Right atrium auricular region (tissue), 2 donors: ENCODE measurements at places on chromosomes 2 and 18.

- H3K27me3 ChIP-seq = no peaks in the 10 kb centered on the region
- DNase-seq = no peak
- peaks cover 10% of the 10 kb centered on the region for H3K4me1 ChIP-seq
- no peaks in the 10 kb centered on the region for H3K36me3 ChIP-seq
- no peak overlapping the region for H3K27ac ChIP-seq
- no peak overlapping the region for H3K4me3 ChIP-seq
Observed at GRCh38 chr2:55146263-55146662, 85.8 kb downstream of the CLHC1 start.

GRCh38 chr2:12856934-12857601, 140.3 kb downstream of the TRIB2 start:
- H3K27me3 ChIP-seq = no peaks in the 10 kb centered on the region
- no peaks in the 10 kb centered on the region for H3K36me3 ChIP-seq
- H3K4me3 ChIP-seq = no peak overlapping the region
- no peaks in the 10 kb centered on the region for H3K4me1 ChIP-seq
- no peak overlapping the region for H3K27ac ChIP-seq

GRCh38 chr2:5689750-5690149, 2.4 kb upstream of the SOX11 start:
- H3K27me3 ChIP-seq = peaks cover 29% of the 10 kb centered on the region
- H3K4me3 ChIP-seq = no peak overlapping the region
- DNase-seq = no peak
- H3K27ac ChIP-seq = no peak overlapping the region

- no peaks in the 10 kb centered on the region for H3K4me1 ChIP-seq
- no peaks in the 10 kb centered on the region for H3K27me3 ChIP-seq
- H3K36me3 ChIP-seq = no peaks in the 10 kb centered on the region
Observed at GRCh38 chr2:205024822-205025518, 479.7 kb downstream of the PARD3B start.

- no peak overlapping the region for H3K4me3 ChIP-seq
- no peaks in the 10 kb centered on the region for H3K36me3 ChIP-seq
- DNase-seq = no peak
- no peaks in the 10 kb centered on the region for H3K27me3 ChIP-seq
- H3K4me1 ChIP-seq = peaks cover 23% of the 10 kb centered on the region
Observed at GRCh38 chr2:45237128-45237527, 227.9 kb upstream of the SIX2 start.

DNA sequence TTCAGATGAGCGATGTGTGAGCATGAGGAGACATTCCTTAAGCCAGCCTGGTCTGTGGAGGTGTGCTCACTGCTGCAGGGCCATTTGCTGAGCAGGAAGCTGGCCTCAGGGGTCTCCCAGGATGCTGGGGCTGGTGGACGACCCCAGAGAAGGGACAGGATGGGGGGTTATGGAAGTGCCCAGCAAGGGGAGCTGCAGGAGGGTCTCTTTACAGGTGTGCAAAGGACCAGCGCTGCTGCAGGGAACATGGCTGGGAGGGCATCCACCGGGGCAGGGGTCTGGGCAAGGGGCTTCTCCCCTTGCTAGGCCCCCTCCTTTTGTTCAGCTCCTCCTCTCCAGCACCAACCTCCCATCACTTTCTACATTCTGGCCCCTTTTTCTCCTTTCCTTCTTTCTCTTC, 185.2 kb downstream of the GBX2 start:
- no peak overlapping the region for H3K27ac ChIP-seq
- DNase-seq = no peak
- H3K36me3 ChIP-seq = no peaks in the 10 kb centered on the region

DNA sequence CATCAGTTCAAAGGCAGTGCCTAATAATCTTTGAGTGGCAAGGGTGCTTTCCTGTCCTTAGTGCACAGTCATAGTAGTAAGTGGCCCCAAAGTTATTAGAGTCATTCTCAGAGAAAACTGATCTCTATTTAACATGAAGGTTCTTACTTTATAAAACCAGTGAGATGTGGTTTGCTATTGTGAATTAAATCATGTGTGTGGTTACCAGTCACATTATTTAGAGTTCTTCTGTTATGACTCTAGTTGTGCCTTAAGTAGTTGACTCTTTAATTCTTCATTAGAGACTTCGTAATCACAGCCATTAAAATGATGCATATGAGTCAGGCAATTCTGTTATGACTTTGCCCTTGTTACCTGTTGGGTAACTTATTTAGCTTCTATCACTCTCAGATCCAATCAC, 1392.9 kb upstream of the ACVR2A start:
- no peaks in the 10 kb centered on the region for H3K4me1 ChIP-seq
- DNase-seq = no peak
- no peaks in the 10 kb centered on the region for H3K27me3 ChIP-seq
- H3K36me3 ChIP-seq = no peaks in the 10 kb centered on the region
- H3K4me3 ChIP-seq = no peak overlapping the region

DNA sequence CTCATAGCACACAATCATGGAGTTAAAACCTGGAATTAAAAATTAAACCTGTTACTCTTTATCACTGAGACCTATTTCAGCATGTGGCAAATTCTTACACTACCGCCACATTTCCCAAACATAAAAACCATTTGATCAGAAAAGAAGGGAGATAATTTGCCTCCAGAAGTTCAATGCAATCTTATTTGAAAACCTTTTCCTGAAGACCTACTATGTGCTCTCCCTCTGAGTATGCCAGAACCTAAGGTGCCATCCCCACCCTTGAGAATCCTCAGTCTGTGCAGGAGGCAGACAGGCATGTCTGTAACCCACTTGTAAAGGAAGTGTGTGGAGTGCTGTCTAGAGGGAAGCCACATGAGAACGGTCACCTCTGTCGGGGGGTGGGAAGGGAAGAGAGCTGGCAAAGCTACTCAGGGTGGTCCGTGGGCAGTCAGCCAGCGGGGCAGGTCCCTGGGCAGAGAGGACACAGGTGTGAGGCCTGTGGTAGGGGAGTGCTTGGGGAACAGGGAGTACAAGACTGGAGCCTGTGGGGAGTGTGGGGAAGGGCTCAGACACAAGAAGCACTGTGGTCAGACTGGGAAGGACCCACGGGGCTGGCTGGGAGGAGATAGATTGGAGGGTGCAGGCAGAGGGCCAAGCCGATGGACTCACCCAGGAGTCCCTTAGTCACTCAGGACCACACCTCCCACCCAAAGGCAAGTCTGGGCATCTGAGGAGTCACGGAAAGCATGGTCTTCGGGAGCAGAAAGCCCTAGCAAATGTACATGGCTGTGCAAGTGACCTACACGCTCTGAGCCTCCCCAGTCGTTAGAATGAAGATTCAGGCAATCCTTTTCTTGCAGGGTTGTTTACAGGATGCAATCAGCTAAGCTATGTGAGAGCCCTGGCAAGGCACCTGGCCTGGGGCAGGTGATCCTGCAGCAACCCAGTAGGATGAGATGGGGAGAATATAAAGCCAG, 22.8 kb downstream of the CRACDL start:
- no peaks in the 10 kb centered on the region for H3K36me3 ChIP-seq
- no peak overlapping the region for H3K4me3 ChIP-seq
- no peak for DNase-seq
- no peaks in the 10 kb centered on the region for H3K27me3 ChIP-seq
- H3K27ac ChIP-seq = no peak overlapping the region

GRCh38 chr2:117519721-117520120, 294.8 kb upstream of the DDX18 start:
- no peaks in the 10 kb centered on the region for H3K4me1 ChIP-seq
- no peak for DNase-seq
- H3K36me3 ChIP-seq = no peaks in the 10 kb centered on the region
- H3K27me3 ChIP-seq = no peaks in the 10 kb centered on the region

DNA sequence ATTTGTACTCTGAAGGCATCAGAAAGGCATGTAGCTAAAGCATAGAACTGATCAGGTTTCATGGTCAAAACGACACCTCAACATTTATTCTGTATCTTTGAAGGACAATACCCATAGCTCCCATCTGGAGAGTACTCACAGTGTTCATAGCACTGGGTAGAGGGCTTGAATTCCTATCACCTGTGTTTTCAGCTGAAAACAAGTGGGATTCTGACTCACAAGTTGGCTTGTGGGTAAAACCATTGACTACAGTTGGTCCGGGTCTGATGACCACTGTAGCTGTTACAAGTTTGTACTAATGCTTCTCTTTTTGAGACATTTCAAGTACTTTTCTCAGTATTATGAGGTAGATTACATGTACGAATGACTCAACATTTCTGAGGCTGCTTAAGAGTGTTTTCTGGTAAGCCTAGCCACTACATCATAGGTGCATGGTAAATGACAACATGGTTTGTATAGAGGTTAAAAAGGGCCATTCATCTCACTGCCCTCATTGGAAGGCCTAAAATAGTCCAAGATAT, 68.6 kb upstream of the PELI1 start:
- H3K4me3 ChIP-seq = no peak overlapping the region
- no peak for DNase-seq
- H3K4me1 ChIP-seq = no peaks in the 10 kb centered on the region
- H3K27me3 ChIP-seq = no peaks in the 10 kb centered on the region

- no peak overlapping the region for H3K27ac ChIP-seq
- H3K27me3 ChIP-seq = no peaks in the 10 kb centered on the region
- peaks cover 20% of the 10 kb centered on the region for H3K4me1 ChIP-seq
- no peak overlapping the region for H3K4me3 ChIP-seq
- no peak for DNase-seq
- no peaks in the 10 kb centered on the region for H3K36me3 ChIP-seq
Observed at GRCh38 chr18:24086082-24086481, 52.8 kb upstream of the CABYR start.

DNA sequence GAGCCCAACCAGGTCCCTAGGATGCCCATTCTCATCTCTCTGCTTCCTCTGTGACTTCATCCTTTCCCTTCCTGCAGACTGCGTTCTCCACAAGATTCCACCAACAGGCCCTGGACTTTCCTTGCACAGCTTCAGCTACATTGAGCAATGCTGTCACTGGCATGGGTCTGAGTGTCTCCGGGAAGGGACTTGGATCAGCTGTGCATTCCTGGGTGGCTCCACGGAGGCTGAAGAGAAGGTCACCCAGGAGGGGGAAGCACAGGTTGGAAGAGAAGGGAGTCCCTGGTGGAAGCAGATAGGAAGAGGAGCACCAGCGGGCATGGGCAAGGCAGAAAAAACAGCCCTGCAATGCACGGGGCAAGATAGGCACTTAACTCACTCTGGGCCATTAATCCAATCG, 140.5 kb downstream of the UXS1 start:
- no peak overlapping the region for H3K4me3 ChIP-seq
- H3K27me3 ChIP-seq = no peaks in the 10 kb centered on the region
- H3K4me1 ChIP-seq = no peaks in the 10 kb centered on the region
- no peak overlapping the region for H3K27ac ChIP-seq
- no peaks in the 10 kb centered on the region for H3K36me3 ChIP-seq

DNA sequence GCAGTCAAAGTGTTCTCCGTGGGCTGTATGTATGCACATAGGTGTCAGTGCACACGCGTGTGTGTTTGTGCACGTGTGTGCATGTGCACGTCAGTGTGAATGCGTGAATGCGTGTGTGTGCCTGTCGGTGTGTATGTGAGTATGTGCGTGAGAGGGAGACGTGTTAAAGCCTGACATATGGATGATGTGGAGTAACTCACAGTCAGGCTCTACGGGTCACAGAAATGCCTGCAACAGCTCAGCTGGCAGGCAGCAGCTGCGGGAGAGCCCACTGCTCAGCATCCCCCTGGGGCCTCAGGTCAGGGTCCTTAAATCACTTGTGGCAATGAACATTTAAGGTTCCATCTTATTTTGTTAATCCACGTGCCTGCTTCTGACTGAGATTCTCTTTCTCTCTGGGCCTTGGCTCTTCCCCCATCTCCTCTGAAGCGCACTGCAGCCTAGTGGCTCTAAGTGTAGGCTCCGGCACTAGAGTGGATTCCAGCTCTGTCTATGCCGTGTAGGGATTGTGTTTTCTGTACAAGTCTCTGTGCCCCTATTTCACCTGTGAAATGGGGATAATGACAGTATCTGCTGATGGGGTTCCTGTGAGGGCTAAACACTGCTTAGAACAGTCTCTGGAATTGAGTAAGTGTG, 63.0 kb downstream of the DYSF start:
- peaks cover 23% of the 10 kb centered on the region for H3K36me3 ChIP-seq
- H3K27me3 ChIP-seq = no peaks in the 10 kb centered on the region
- DNase-seq = no peak
- H3K4me3 ChIP-seq = no peak overlapping the region
- H3K27ac ChIP-seq = no peak overlapping the region

GRCh38 chr18:40810372-40810771, 1144.7 kb upstream of the PIK3C3 start:
- no peaks in the 10 kb centered on the region for H3K4me1 ChIP-seq
- no peak for DNase-seq
- H3K27me3 ChIP-seq = no peaks in the 10 kb centered on the region
- no peak overlapping the region for H3K4me3 ChIP-seq

- no peak overlapping the region for H3K4me3 ChIP-seq
- H3K4me1 ChIP-seq = no peaks in the 10 kb centered on the region
- no peak for DNase-seq
- H3K27me3 ChIP-seq = no peaks in the 10 kb centered on the region
Observed at GRCh38 chr2:70655786-70656185, 102.2 kb upstream of the TGFA start.

DNA sequence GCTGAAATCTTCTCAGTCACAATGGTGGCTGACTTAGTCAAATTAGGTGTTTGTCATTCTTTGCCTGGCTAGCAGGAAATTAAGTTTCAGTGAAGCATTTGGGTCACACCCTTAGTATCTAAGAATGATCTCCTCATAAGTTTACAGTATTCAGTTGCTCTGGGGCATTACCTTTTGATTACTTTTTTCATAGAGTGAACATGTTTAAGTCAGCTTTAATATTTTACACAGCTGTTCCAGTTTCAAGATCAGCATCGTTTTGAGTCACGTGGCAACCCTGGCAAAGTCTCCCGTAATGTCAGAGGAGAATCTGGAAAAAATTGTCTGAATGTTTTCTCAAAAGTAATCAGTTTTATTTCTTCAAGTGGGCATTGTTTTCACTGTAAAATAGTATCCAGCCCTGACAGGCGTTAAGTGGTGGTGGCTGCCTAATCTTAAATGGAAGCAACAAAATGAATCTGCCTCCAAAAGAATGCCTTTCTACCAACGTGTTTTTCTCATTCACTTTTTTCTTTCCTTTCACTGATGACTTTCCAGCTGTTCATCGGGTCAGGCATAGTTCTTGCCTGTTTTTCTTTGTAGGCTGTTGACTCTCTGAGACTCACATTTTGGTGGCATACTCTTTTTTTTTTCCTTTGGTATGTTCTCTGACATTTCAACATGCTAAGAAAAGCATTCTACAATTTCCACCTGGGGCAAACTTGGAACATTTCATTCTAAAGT, 319.6 kb upstream of the TCF4 start:
- peak overlapping the region; percentile 14 for H3K27ac ChIP-seq
- no peaks in the 10 kb centered on the region for H3K27me3 ChIP-seq
- peak overlapping the region; percentile 2 for H3K4me3 ChIP-seq
- H3K4me1 ChIP-seq = peaks cover 6% of the 10 kb centered on the region
- no peak for DNase-seq
- no peaks in the 10 kb centered on the region for H3K36me3 ChIP-seq

DNA sequence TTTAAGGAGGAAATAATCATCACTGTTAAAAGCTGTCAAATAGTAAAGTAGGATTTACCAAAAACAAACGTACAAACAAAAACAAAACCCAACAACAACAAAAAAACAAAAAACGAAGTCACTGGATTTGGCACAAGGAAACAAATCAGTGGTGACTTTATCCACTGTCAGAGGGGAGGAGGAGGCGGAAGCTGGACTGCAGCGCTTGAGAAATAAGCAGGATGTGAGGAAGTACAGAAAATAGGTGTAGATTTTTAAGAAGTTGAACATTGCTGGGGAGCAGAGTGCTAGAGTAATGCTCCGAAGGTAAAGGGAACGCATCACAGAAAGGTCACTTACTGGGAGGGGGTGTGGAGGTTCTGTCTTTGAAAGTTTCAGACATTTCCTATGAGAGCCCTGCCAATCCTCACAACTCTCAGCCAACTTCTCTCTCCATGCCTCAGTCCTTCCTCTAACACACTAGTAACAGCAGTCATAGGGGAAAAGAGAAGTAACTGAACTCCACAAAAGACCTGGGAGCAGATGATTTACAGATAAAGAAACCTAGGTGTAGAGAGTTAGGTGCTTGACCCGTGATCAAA, 220.2 kb upstream of the SMAD7 start:
- no peak overlapping the region for H3K4me3 ChIP-seq
- no peaks in the 10 kb centered on the region for H3K27me3 ChIP-seq
- no peaks in the 10 kb centered on the region for H3K4me1 ChIP-seq
- no peaks in the 10 kb centered on the region for H3K36me3 ChIP-seq
